ENCODE measurements at places on chromosomes 2 and 18.

GRCh38 chr2:207617011-207617671 lies 8.1 kb downstream of the METTL21A start:
- no peak for DNase-seq

GRCh38 chr2:97723156-97724072 lies 10.0 kb downstream of the ZAP70 start:
- no peak for DNase-seq

- DNase-seq = no peak
These were observed 18.7 kb downstream of the SMIM21 start for GRCh38 chr18:75408554-75409506.

GRCh38 chr2:224219781-224220180 lies 180.7 kb upstream of the SERPINE2 start:
- no peak for DNase-seq

- DNase-seq = no peak
These were observed 29.3 kb upstream of the DYNAP start for GRCh38 chr18:54561706-54562267.

DNA sequence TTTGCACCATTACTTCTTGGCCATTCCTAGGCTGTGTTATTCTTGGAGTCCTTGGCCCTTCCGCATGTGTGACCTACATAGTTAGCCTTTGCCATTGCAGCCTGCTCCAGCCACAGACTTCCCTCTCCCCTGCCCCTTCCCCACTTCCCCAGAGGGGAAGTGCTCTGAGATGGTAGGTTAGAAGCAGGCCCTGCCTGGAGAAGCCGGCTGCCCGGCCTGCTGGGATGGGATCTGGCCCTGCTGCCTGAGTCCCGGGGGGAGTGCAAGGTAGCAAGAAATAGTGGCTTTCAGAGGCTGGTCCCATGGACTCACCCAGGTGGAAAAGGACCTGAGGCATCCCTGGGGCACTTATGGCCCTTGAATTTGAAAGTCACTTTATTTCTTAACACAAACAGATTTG lies 28.4 kb upstream of the OTOF start:
- DNase-seq = no peak

DNA sequence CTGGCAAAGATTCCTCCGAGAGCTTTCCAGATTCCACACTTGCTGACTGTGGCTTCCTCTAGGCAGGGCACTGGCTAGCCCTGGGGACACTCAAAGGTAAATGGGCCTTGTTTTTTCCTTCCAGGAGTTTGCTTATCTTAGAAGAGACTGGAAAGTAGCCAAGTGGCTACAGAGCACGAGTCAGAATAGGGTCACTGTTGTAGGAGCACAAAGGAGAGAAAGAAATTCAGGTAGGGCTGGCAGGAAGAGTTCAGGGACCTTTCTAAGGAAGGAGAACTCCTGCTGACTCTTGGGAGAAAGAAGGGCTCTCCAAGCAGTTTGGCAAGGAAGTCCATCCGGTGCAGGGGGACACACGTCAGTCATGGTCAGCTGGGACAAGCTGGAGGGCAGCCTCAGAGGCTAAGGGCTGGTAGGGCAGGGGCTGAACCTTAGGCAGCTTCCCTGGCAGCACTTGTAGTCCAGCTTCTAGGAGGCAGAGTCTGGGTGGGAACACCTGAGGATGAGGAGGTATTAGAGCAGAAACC lies 39.5 kb downstream of the NIFK start:
- DNase-seq = no peak

DNA sequence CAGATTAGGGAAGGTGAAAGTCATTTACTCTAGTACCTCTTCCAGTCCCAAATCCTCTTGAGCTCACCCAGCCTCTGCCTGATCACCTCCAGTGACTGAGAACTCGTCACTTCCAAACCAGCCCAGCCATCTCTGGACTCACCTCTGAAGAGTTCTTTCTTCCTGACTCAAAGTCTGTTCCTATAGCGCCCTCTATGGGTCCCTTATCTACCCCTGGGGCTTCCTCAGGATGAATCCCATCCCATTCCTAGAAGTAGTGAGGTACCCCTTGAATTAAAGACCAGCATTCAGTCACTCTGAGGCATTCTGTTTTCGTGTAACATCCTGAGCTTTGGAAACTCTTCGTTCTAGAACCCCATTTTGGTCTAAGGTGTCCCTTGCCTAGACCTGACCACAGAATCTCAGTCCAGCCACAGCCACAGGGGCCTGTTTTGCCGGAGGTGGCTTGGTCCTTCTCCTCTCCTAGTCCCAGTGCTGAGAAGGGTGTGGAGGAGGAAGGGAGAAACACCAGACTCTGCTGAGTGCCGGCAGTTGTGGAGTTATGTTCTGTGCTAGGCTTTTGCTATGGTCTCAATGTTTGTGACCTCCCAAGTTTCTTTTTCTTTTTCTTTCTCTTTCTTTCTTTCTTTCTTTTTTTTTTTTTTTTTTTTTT lies 32.7 kb downstream of the SIX3 start:
- DNase-seq = peak; percentile 32

- DNase-seq = no peak
These were observed 31.0 kb downstream of the MTERF4 start for GRCh38 chr2:241070811-241071676.

- DNase-seq = no peak
These were observed 16.9 kb upstream of the ALPP start for GRCh38 chr2:232361646-232362045.

- DNase-seq = no peak
These were observed 139.9 kb downstream of the VWC2L start for GRCh38 chr2:214550786-214551185.

GRCh38 chr2:15048000-15048399 lies 415.5 kb downstream of the LRATD1 start:
- no peak for DNase-seq

- no peak for DNase-seq
These were observed 145.3 kb upstream of the MEX3C start for GRCh38 chr18:51342815-51343214.

DNA sequence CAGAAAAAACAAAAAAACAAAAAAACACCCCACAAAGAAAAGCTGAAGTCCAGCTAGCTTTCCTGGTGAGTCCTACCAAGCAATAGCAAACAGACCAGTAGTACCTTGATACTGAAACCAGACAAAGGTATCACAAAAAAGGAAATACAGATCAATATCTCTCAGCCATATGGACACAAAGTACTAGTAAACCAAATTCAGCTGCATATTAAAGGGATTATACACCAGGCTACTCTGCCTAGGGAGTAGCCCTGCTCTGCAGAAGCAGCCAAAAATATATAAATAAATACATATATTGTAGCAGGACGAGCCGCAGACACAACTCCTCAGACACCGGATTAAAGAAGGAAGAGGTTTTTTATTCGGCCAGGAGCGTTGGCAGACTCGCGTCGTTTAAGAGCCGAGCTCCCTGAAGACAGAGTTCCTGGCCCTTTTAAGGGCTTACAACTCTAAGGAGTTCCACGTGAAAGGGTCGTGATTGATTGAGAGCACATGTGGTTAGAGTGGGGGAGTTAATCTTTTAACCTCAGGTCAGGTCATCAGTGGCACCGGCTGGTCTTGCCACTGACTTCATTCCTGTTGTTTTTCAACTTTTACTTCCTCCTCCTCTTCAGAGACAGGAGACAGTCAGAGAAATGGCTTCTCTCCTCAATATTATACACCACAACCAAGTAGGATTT lies 38.4 kb upstream of the DTNB start:
- DNase-seq = no peak

DNA sequence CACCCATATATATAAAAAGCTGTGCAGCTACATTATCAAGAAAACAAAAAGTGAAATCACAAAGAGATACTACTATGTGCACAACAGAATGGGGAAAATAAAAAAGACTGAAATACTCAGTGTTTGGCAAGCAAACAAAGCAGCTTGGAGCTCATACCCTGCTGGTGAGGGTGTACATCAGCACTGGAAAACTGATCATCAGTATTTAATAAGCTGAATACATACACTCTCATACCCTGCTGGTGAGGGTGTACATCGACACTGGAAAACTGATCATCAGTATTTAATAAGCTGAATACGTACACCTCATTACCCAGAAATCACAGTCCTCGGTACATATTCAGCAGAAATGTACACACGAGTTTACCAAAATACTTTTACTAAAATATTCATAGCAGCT lies 220.8 kb downstream of the SPP2 start:
- DNase-seq = no peak

DNA sequence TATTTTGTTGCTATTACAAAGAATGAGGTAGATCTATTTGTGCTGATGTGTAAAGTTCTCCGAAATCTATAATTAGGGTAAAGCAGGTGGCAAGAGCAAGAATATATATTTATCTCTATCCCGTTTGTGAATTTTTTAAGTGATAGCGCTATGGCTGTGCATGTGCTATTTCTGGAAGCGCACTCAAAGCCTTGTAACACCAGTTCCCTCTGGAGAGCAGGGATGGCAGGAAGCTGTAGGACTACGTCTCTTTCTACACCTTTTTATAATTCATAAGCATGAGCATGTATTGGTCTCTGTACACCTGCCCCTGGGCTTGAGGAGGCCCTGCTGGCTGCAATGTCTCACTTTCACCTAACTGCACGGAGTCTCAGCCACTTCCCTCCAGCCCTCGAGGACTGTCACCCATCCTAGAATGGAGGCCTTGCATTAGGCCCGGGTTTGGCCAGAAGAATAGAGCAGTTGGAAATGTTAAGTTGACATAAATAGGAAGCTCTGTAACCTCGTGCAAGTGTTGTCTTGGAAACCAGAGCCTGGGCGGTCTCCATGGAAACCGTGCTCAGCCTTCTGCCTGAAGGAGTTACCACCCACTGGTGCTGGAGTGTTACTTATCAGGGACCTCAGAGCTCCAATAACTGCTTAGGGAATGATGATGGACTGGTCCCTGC lies 20.9 kb downstream of the ITM2C start:
- peak; percentile 22 for DNase-seq
